ENCODE measurements at places on chromosomes 6 and 20. TPM values are rescaled to one million over a fixed set of nuclear protein-coding genes. Genes with fewer than 3 reads are reported as not detected.

DNA sequence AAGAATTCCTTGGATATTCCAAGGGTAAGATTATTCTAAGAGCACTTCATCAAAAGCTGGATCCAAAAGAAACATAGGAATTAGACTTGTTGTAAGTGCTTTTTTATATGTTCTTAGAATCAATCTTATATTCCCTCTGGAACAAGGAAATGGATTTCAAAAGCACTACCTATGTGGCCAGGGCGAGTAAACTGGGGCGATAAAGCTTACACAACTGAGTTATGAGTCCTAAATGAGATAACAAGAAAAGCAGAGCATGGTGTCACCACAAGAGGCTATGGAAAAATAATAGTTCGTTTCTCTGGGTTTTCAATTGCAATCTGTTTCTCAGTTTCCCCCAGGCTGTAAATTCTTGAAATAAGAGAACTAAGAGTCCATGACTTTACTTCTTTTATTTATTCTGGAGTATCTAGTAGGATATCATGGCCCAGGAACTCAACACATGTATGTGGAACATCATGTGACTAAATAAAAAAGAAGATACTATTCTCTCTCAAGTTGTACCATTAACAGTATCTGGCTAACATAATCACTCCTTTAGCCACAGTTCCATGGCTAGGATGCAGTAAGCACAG is 51.5 kb downstream of the NUDT3 start:
- no peak overlapping the region for H3K4me3 ChIP-seq
- H3K27ac ChIP-seq: no peak overlapping the region
- H3K4me1 ChIP-seq: peaks cover 38% of the 10 kb centered on the region
- DNase-seq: no peak

EMILIN3 gene
- total RNA-seq: 2.1 TPM

CPXM1 gene
- 84.0 TPM for total RNA-seq

DNA sequence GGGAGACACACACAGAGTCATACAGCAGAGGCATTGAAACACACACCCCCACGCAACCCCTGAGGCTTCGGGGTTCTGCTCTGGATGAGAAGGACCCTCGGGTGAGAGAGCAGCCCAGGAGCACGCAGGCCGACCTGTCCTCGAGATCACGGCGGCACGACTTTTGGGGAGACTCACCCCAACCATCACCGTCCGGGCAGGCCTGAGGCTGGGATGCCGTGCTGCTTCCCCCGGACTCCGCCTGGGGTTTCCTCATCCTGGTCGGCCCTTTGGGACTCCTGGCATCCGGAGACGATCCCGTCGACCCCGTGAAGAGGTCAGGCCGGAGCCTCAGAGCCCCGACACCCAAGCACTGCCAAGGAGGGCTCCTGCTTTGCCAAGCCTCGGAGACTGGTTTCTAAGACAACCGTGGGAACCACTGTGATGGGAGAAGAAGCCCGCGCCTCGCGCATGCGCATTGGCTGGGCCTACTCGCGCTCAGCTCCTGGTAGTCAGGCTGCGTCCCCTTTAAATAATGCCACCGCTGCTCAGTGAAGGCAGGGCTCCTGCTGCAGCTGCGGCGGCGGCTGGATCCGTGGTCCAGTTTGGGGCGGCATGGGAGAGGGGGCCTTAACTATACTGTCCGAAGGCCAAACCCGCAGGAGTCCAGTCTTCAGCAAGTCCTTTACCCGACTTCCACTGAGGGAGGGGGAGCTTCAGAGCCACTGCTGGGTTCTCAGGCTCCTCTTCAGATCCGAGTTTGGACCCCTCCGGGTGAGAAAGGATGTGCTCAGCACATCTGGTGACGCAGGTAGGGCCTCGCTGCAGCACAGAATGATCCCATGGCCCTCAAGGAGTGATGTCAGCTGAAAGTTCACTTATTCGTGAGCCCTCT is 171.4 kb upstream of the ZNF337 start:
- no peaks in the 10 kb centered on the region for H3K36me3 ChIP-seq
- peak overlapping the region; percentile 53 for H3K4me3 ChIP-seq
- H3K27ac ChIP-seq: no peak overlapping the region

RSPO3 gene
- 4.5 TPM for total RNA-seq

DNA sequence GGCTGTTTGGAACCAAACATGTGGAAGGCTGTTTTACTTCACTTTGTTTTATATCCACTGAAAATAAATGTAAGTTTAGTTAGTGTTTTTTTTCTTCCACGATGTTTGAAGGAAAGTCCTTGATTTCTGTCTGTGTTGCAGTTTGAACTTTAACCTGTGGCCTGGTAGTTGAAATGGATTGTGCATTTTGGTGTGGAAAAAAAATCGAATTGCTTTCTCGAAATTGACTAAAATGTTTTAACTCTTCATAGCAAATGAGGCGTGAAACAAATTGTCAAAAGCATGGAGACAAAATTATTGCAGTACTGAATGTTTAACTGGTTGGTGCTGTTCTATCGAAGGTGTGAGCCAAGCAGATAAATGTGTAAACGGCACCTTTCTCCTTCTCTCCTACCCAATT is 24.5 kb downstream of the ARID1B start:
- peaks cover 2% of the 10 kb centered on the region for H3K36me3 ChIP-seq
- H3K27ac ChIP-seq: no peak overlapping the region
- H3K4me1 ChIP-seq: peaks cover 16% of the 10 kb centered on the region
- DNase-seq: no peak
- H3K4me3 ChIP-seq: no peak overlapping the region

GRCh38 chr6:132388291-132388690 is 13.0 kb downstream of the MOXD1 start:
- no peak overlapping the region for H3K27ac ChIP-seq
- no peaks in the 10 kb centered on the region for H3K27me3 ChIP-seq
- peaks cover 22% of the 10 kb centered on the region for H3K4me1 ChIP-seq
- H3K36me3 ChIP-seq: no peaks in the 10 kb centered on the region

OR2J3 gene
- total RNA-seq: not detected

DNA sequence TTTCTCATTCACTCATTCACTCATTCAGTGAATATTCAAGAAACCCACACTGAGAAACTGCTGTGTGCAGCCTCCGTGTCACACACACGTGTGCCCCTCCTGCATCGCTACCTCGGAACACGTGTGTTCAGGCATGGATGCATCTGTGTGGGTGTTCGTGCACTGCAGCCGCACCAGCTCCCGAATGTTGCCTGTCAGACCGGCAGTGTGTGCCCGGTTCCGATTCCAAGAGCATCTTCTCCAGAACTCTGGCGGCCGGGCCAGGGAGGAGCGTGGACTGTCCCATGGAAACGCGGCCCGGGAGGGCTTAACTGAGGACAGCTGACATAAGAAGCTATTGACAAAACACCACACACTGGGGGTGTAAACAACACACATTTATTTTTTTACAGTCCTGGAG is 216.0 kb downstream of the DLL1 start:
- DNase-seq: peak; percentile 84
- H3K36me3 ChIP-seq: no peaks in the 10 kb centered on the region
- no peak overlapping the region for H3K4me3 ChIP-seq
- H3K27ac ChIP-seq: no peak overlapping the region
- no peaks in the 10 kb centered on the region for H3K27me3 ChIP-seq
- no peaks in the 10 kb centered on the region for H3K4me1 ChIP-seq

DNA sequence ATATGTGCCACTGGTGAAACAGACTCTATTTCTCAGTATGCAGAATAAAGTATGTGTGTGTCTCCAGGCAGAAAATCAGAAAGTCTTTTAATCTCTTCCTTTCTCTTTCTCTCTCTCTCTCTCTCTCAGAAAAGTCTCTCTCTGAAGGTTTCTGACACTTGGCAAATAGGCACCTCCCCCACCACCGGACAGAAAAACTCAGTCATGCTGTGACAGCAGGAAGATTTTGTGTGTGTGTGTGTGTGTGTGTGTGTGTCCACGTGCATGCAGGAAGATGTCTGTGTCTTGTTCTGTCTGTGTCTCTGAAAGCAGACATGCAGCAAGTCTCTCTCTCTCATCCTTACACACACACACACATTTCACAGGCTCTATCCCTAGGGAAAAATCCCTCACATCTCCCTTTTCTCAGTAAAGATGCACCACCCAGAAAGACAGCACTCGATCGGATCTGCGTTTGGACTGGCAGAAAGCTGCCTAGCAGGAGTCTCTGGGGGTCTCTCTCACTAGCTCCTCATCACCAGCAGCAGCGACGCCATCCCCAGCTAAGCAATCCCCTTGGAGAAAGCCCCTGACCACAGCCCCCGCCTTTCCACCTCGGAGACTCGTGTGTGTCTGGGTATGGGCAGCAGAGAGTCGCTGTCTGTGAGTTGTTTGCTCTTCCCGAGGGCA is 98.3 kb downstream of the EDN3 start:
- peaks cover 4% of the 10 kb centered on the region for H3K27me3 ChIP-seq
- no peak for DNase-seq
- no peak overlapping the region for H3K27ac ChIP-seq
- H3K4me3 ChIP-seq: no peak overlapping the region

GRCh38 chr6:11900662-11901598 is 111.2 kb upstream of the HIVEP1 start:
- no peak for DNase-seq
- H3K4me3 ChIP-seq: no peak overlapping the region
- peaks cover 4% of the 10 kb centered on the region for H3K36me3 ChIP-seq

DNA sequence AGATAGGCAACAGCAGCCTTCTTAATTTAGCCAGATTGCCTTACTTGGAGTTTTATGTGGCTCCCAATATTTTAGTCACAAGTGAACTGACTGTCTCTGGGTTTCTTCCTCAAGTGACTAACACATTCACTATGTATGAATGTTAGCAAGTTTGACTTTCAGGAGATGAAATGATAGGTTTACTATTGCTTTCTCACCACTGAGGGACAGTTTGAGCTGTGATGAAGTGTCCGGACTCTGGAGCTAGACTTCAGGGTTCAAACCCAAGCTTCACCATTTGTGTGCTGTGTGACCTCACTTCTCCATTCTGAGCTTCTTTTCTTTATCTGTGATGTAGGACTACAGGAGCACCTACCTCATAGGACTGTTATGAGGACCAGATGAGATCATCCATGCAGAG is 8.2 kb downstream of the DHX35 start:
- no peak overlapping the region for H3K4me3 ChIP-seq
- H3K4me1 ChIP-seq: peaks cover 16% of the 10 kb centered on the region
- no peaks in the 10 kb centered on the region for H3K27me3 ChIP-seq
- peaks cover 30% of the 10 kb centered on the region for H3K36me3 ChIP-seq
- no peak for DNase-seq
- no peak overlapping the region for H3K27ac ChIP-seq

DNA sequence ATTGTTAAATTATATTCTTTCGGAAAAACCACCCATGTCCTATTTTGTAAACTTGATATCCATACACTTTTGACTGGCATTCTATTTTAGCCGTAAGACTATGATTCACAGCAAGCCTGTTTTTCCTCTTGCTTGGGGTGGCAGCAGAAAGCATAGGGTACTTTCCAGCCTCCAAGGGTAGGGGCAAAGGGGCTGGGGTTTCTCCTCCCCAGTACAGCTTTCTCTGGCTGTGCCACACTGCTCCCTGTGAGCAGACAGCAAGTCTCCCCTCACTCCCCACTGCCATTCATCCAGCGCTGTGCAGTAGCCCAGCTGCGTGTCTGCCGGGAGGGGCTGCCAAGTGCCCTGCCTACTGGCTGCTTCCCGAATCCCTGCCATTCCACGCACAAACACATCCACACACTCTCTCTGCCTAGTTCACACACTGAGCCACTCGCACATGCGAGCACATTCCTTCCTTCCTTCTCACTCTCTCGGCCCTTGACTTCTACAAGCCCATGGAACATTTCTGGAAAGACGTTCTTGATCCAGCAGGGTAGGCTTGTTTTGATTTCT is 2.1 kb upstream of the ESR1 start:
- DNase-seq: no peak
- H3K4me3 ChIP-seq: no peak overlapping the region
- H3K27me3 ChIP-seq: peaks cover 60% of the 10 kb centered on the region

SYTL3 gene
- total RNA-seq: 0.31 TPM

- H3K4me3 ChIP-seq: peak overlapping the region; percentile 66
- peaks cover 37% of the 10 kb centered on the region for H3K4me1 ChIP-seq
- no peak for DNase-seq
Observed at GRCh38 chr20:25310268-25310920, 62.5 kb downstream of the PYGB start.

FKBP5 gene
- total RNA-seq: 108 TPM

DNA sequence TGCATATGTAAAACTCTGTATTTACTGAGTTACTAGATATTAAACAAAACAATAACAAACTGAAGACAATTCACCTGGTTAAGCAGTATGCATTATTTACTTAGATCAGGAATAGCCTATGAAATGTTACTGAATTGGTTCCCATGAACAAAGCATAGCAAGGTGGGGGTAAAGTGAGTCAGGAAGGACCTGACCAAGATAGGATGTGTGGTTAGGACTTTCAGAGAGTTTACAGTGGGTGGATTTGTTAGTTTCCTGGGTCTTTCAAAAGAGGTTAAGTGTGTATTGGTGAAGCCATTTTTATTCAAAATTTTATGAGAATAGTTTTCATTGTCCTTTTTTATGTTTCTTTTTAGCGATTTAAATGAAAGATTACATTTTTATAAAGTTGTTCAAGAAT is 32.9 kb downstream of the TBPL1 start:
- peaks cover 25% of the 10 kb centered on the region for H3K4me1 ChIP-seq
- no peak overlapping the region for H3K27ac ChIP-seq
- H3K4me3 ChIP-seq: no peak overlapping the region
- DNase-seq: no peak
- H3K36me3 ChIP-seq: peaks cover 69% of the 10 kb centered on the region

Data from osteocyte (in vitro differentiated cells).